RWPE1 (cell line): ENCODE measurements at places on chromosomes 1 and 21.
A peak's percentile ranks its signal among the peaks of the same experiment; 100 is the strongest.

- DNase-seq = no peak
Measured at GRCh38 chr1:117942293-117942692, 12.8 kb downstream of the WDR3 start.

GRCh38 chr1:52122384-52122783 is 19.5 kb upstream of the ZFYVE9 start:
- no peak for DNase-seq

DNA sequence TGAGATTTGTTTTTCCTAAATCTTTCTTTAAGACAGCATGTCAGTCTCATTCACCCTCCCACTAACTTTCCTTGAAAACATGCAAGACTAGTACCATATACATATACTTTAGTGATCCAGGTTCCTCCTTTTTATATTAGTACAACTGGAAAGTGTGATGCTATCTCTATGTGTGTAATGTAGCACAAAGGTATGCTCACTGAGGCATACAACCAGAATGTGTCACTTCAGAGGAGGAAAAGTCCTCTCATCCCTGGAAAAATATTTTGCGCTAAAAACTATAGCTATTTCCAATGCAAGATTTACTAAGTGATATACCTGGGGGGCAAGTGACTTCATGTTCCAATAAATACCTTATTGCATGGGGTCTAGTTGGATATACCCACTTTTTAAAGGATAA is 45.9 kb downstream of the BARHL2 start:
- DNase-seq = no peak

- no peak for DNase-seq
Measured at GRCh38 chr1:53203466-53203865, 6.8 kb downstream of the CPT2 start.

- DNase-seq = no peak
Measured at GRCh38 chr1:161913482-161914140, 110.1 kb downstream of the OLFML2B start.

DNA sequence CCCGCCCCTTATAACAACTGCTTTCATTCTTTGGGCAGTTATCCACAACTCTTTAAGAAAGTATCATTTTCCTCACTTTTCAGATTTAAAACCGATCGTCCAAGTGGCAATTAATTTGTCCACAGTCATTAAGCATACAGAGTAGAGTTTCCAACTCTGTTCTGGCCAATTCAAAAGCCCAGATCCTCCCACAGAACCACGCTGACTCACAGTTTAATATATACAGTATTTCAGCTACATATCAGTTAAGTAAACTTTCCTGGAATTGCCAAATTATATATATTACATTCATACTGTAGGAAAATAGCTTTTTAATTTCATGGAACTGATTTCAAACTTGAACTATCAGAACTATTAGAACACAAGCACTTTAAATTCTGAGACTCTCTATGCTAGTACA is 163.8 kb upstream of the ESRRG start:
- no peak for DNase-seq

DNA sequence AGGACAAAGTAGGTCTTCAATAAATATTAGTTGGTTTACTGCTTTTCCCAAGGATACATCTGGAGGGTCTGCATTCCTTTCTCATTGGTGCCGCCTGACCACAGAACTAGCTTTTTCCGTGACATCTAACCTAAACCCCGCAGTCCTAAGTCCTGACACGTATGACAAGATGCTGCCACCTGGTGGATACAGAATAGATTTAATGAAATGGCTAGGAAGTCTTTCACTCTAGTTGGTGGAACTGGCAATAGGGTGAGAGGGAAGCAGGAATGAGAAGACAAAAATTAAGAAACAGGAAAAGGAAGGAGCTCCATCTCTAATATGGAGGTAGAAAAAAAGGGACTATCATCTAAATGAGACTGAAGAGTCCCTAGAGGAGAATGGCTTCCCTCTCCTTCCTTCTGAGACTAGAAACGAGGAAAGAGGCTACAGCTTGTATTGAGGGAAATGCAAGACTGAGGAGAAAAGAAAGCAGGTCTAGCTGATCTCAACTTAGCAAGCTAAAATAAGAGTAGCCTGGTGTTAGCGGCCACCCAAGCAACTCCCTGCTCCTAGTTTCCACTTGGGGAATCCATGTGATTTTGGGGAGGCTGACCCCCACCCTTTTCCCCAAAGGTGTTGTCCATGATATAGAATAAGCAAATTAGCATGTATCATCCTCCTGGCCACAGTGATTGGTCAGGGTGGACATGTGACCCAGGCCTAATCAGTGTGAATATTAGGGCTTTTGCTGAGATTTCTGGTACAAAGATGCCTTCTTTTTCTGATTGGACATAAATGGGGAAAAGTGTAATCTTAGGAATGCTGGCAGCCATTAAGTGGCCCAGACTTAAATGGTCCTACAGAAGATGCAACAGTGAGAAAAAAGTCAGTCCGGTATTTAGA is 5.9 kb downstream of the RFX5 start:
- DNase-seq = peak; percentile 60

DNA sequence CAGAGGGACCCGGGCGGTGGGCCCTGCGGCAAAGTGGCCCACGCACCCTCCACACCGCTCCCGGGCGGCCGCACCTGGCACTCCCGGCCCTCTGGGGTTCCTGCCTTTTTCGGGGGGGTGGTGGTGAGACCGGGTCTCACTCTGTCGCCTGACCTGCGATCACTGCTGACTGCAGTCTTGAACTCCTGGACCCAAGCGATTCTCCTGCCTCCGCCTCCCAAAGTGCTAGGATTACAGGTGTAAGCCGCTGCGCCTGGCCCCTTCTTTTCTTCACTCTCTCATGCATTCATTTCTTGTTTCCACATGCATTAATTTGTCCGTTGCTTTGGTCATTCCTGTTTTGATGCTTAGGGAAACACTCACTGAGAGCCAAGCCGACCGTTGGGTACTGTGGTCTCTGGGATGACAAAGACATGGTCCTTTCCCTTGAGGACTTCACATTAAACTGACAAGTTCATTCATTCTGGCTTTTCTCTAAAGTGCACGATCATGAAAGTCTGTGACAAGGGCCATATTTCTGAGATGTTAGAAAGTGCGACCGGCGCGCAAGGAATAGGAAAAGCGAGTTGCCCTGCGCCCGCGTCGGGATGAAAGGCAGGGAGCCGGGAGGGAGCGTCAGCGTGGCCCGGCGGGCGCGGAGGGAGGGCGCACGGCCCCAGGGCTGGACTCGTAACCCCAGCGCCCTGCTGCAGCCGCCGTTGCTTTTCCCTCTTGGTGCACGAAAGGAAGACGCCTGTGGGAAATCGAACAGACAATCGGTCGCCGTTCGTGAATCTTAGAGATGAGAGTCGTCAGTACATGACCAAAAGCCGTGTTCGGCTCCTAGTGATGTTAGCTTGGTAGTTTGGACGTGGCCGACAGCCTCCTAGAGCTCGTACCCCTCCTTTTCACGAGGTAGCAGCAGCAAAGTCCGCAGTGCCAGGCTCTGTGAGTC is 1.0 kb upstream of the MCOLN2 start:
- peak; percentile 9 for DNase-seq

GRCh38 chr1:246479061-246479460 is 28.0 kb downstream of the SMYD3 start:
- DNase-seq = no peak

- DNase-seq = no peak
Measured at GRCh38 chr1:156655151-156655903, 13.4 kb downstream of the BCAN start.

- no peak for DNase-seq
Measured at GRCh38 chr1:234605983-234606783, 3.8 kb downstream of the IRF2BP2 start.

GRCh38 chr1:32764826-32765569 is 52.2 kb downstream of the YARS1 start:
- no peak for DNase-seq

- DNase-seq = no peak
Measured at GRCh38 chr1:58505286-58505685, 41.2 kb downstream of the OMA1 start.
